G401 (cell line): ENCODE measurements at places on chromosomes 6 and 20. TPM values are rescaled to one million over a fixed set of nuclear protein-coding genes. Genes with fewer than 3 reads are reported as not detected.
A peak's percentile ranks its signal among the peaks of the same experiment; 100 is the strongest.

DNA sequence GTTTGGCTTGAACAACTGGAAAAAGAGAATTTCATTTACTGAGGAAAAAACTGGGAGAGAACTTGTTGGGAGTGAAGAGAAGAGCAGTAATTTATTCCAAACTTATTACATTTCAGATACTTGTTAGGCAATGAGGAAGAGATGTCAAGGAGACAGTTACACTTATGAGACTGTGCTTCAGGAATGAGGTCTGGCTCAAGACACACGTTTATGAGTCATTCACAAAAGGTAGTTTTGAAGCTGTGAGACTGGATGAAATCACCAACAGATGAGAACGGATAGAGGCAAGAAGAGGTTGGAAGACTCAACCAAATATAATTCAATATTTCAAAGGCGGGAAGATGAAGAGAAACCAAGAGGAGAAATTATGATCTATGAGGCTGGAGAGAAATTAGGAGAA is 70.6 kb upstream of the DEFB112 start:
- no peak for DNase-seq

- no peak for DNase-seq
These were observed 59.9 kb downstream of the EYA2 start for GRCh38 chr20:46954490-46955038.

- peak; percentile 83 for DNase-seq
These were observed 4.6 kb downstream of the SYTL3 start for GRCh38 chr6:158654498-158654897.

- no peak for DNase-seq
These were observed 22.2 kb upstream of the MTRF1L start for GRCh38 chr6:153024709-153025017.

- no peak for DNase-seq
These were observed 13.4 kb downstream of the SLX4IP start for GRCh38 chr20:10448270-10449156.

DNA sequence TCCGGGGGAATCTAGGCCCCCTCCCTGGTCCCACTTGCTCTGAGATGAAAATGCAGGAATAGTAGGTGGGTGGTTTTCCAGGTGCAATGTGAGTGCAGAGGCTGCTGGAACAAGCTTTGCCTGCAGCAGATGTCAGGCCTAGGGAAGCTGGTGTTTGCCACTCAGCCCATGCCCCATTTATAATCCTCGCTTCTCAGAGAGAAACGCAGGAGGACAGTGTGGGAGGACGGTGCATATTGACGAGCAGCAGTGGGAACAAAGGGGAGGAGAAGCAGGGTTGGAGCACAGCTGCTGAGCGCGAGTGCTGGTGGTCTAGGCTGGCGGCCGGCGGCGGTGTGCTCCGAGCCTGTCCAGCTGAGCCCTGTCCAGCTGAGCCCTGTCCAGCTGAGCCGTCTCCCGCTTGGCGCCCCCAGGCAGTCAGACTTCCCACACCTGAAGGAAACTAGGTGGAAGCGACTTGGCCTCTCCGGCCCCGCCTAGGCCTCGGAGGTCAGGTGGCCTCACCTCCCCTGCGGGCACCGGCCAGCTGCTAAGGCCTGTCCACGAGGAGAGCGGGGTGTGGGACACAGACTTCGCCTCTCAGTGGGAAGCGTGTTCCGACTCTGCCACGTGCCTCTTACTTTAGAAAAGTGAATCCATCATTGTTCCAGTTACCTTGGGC is 49.7 kb upstream of the FRMD1 start:
- no peak for DNase-seq

DNA sequence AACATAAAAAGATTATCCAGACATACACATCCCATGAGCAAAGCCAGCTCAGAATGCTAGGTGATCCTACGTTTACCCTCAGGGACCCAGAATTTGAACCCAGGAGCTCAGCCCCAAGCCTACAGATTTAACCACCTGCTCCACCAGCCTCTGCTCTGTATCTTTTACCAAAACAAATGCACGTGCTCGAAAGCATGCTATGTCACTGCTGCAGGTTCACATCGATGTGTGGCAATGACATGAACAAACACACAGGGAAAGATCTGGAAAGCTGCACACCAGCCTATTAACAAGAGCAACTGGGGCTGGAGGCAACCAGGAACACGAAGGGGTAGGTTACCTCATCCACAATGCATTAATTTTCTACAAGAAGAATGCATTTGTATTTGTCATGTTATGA is 32.1 kb downstream of the PREX1 start:
- DNase-seq: no peak

DNA sequence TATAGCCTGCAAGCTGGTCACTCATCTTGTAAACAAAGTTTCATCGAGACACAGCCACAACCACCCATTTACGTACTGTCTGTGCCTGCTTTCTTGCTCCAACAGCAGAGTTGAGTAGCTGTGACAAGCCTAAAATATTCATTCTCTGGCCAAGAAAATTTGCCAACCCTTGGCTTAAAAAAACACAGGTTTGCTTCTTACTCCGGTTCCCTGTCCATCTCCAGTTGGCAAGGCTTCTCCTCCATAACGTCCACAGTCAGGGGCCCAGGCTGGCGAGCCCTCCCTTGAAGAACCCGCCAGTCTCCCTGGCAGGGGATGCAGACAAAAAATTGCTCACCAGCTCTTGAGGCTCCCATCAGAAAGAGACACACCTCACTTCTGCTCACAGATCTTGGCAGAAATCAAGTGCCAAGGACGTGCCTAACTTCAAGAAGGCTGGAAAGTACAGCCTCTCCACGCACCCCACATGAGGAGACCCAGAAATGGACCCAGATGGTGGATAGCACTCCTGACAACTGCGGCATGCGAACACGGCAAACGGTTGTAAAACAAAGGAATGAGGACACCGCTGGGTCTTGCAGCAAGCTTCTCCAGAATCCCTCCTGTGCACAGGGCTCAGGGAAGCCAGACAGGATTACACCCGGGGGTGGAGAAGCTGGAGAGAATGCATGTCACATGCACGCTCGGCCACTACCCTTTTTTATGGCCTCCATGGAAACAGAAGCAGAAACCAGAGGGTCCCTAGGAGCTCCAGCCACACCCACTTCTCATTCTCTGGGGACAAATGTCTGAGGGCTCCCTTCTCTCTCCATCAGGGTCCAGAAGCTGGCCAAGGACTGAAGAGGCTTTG is 59.8 kb upstream of the SIRPA start:
- peak; percentile 63 for DNase-seq

Gene OPN5
- total RNA-seq: not detected in 2 replicates

DNA sequence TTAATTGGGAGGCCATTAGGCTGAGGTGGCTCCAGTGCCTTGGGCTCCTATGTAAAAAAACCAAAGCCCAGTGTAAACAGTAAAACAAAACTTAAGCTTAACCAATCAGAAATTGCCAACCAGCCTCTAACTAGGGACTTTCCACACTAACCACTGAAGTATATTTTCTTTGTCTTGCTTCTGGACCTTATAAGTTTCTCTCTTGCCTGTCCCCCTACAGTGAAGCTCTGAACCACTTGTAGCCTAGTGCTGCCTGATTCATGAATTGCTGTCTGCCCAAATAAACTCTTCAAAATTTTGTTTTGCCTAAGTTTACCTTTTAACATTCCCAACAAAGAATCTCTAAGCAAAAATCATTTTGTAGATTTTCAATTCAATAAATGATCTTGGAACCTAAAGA is 28.2 kb downstream of the POPDC3 start:
- DNase-seq: no peak

DNA sequence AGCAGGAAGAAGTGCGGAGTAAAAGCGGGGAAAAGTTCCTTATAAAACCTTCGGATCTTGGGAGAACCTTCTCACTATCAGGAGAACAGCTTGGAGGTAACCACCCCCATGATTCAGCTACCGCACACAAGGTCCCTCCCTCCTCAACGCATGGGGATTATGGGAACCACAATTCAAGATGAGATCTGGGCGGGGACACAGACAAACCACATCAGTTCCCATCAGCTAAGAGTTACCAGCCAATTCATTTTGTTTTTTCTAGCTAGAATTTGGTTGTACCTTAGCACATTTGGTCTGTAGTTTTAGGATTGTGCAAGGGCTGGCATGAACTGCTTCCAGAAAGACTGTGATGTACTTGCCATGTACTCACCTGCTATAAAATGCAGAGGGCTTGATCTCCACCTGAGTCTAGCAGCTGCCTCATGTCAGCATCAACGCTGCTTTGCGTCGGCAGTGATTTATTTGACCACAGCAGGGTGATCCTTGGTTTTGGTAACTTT is 94.7 kb upstream of the SLC2A12 start:
- DNase-seq: no peak

DNA sequence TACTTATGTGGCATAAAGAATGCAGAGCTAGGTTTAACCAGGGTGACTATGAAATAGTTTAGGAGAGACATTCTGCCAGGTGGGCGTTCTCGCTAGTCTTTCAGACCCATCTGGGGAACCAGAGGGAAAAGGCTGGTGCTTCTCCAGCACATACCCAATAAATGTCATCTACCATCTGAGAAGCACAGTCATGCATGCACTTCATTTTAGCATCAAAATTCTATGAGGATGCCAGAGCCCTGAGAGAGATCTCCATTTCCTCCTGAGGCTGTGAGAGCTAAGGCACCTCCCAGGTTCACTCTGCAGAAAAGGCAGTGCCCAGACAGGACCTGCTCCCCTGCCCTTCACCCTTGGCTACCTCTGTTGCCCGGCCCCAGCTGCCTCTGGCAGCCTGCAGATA is 231.7 kb upstream of the PRND start:
- DNase-seq: no peak
